ENCODE measurements at places on chromosomes 1 and 21. TPM values are rescaled to one million over a fixed set of nuclear protein-coding genes. Genes with fewer than 3 reads are reported as not detected.

- DNase-seq, result no peak
These were observed 1.5 kb downstream of the CASP9 start for GRCh38 chr1:15522551-15522950.

DNA sequence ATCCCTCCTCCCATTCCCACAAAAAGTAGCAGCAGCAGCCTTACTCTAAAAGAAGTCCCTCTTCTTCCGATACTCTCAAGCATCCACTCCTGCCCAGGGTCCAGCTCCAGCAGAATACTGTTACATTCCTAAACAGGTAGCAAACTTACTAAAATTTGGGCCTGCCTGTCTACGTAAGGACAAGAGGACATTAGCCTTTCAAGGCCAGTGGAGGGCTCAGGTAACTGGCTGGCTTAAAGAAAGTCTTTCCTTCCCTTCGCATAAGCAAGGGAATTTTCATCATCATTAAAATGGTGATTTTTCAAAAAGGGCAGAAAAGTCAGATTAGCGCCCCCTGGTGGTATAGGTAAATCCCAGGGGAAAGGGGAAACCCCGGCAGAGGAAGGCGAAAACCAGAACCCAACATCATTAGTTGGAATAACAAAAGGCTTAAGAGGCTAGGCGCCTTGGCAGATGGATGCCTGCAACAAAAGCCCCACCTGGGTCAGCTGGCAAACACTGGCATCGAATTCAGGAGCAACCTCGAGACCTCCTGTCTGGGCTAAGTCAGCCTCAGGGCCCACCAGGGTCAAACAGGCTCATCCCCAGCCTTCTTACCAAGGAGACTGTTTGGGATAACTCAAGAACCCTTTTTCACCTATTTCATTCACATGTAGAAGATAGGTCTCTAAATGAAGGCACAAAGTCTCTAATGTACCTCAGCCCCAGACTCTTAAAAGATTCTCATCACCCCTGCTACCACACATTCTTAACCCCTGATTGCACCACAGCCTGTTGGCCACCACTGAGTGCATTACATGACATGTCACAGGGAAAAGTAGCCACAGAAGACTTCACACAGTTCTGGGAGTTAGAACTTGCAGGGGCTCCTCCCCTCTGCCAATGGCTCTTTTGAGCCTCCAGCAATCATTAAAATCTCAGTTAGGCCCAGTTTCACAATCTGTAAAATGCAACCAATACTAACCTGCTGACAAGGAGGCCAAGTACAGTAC lies 36.7 kb downstream of the ERI3 start:
- peak; percentile 23 for DNase-seq

- DNase-seq, result peak; percentile 61
These were observed 20.5 kb downstream of the MAPKAPK2 start for GRCh38 chr1:206705191-206705590.

DNA sequence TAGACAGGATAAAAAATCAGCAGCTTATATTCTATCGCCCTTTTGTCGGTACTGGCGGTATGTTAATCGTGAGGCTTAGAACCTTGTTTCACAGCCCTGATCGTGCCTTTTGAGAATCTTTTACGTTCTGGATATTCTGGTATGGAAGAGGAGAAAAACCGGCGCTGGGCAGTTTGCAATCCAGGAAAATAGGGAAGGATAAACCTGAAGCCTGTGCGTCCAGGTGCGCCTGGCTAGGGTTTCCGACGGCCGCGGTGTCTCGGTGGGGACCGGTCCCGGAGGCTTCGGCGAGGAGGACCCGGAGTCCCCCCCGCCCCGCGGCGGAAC lies 258 bp upstream of the SYPL2 start:
- DNase-seq, result no peak

TNFAIP8L2 gene
- not detected for total RNA-seq

LRRC8C gene
- total RNA-seq, result 5.5 TPM

- no peak for DNase-seq
These were observed 95.2 kb downstream of the SPATA46 start for GRCh38 chr1:162281426-162281825.

DNA sequence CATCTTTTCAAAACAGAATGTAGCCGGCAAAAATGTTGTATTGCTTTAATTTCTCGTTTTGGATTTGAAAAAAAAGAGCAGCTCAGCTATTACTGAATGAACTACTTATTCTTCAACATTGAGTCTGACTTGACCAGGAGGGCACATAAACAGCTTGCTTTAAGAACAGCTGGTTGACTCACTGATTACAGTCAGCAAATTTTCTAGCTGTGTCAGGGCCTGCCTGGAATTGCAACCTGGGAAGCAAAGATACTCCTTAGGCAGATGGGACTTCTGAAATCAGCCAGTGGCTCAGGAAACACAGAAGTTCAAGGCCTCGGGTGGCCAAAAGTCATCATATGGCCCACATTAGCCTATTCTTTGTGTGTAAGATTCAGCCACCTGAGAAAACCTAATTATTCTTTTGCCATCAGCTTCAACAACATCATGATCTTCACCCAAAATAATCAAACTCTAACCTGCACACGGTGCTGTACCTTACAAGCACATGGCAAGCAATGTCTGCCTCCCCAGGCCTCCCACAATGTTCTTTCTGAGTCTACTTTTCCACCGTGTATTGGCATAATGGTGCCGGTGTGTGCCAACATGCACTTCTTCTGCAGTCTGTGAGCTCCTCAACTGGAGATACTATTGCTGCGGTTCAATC lies 307.2 kb downstream of the HHIPL2 start:
- DNase-seq, result peak; percentile 90

DNA sequence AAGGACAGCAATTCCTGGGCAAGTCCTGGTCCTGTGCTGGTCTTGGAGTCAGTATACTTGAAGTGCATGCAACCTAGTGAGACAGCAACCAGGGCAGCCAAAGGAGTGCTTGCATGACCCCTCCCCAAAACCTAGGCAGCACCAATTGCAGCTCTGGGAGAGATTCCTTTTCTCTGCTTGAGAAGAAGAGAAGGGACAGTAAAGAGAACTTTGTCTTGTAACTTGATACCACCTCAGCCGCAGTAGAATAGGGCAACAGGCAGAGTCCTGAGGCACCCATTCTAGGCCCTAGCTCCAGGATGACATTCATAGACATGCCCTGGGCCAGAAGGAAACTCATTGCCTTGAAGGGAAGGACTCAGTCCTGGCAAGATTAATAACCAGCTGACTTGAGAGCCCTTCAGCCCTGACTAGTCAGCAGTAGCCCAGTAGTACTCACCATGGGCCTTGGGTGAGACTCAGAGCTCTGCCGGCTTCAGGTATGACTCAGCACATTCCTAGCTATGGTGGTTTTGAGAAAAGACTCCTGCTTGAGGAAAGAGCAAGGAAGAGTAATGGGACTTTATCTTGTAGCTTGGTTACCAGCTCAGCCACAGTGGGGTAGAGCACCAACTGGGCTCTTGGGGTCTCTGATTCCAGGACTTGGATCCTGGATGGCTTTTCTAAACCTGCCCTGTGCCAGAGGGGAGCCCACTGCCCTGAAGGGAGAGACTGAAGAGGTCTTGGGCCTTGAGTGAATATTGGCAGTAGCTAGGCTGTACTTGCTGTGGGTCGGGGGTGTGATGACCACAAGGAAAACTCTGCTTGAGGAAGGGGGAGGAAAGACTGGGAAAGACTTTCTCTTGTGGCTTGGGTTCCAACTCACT lies 51.7 kb upstream of the ACADM start:
- DNase-seq, result peak; percentile 93

- DNase-seq, result no peak
These were observed 362.4 kb upstream of the KAZN start for GRCh38 chr1:14236097-14236496.

- DNase-seq, result no peak
These were observed 6.2 kb downstream of the FBXO2 start for GRCh38 chr1:11648039-11648438.

DNA sequence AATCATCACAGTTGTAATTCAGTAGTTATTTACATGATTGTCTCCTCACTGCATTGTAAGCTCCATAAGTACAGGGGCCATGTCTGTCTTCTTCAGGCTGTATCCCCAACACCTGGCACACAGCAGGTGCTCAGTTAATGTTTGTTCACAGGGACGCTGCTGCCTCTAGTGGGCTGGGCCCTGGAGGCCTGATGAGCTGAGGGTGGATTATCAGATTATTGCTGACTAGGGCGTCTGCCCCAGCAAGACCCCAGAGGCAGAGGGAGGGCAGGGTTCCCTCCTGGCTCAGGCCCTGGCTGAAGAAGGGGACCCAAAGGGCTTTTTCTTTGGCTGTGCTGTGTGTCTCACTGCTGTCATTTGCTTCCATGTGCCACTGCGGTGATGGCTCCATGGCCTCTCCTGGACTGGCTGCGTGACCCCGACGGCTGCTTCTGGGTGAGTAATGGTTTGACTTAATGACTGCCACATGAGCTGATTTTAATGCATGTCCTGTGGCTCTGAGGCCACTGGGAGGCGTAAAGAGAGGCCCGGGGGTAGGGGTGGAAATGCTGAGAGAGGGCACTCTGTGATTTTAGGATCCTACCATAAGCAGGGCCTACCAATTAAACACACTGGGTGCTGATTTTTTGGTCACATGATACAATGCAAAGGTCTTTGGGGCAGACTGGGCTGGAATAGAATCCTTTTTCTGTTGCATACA lies 20.8 kb upstream of the EPB41 start:
- no peak for DNase-seq

DNA sequence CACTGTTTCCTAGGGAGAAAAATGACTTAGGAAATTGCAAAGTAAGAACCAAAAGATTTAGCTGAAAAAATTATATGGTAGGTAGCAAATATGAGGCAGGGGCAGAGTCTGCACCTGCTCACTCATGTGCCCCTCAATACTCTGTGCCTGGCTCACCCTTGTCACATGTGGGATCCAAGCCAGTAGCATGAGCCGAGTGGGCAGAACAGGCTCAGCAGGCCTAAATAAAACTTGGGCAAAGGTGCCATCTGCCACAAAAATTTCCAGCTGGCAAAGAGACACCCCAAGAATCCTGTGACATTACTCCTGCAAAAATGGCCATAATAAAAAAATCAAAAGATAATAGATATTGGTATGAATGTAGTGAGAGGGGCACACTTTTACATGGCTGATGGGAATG lies 1321.2 kb downstream of the NCAM2 start:
- no peak for DNase-seq

- no peak for DNase-seq
These were observed at the start of gene SLFNL1 for GRCh38 chr1:41021526-41022308. TSS of gene SLFNL1 (minus strand) at chr1:41021725. CDS start at chr1:41020660, 1,065 bp downstream.

- DNase-seq, result no peak
These were observed 22.8 kb downstream of the PRPF38A start for GRCh38 chr1:52427152-52427551.

DNA sequence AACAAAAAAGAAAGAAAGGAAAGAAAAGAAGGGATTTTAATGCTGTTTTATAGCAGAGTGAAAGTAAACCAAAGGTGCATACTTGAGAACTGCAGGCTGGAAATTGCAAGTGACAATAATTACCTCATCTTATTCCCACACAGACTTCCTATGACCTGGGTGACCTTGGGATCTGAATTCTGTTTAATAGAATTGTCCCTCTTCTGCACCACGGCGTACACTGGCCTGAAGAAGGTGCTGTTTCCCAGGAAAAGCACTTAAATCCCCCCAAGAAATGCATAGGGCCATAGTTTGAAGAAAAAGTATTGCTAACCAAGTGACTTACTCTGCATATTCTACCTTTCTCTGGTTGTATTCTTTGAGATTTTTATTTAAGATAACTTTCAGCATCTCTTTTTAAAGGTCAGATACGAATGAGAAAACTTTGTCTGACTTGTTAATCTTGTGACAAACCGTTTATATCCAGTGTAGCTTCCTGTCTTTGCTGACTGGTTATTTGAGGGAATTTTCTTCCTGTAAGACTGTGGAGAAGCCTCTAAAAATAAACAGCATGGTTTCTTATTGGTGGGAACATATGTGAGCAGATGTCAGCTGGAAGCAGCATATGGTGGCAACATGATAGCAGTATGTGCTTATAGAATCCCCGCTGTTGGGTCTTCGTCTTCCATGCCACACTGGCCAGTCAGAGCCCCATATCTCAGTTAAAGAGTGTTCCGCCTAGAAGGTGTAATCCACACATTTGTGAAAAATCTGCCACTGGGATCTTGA lies 16.3 kb downstream of the TGFB2 start:
- DNase-seq, result peak; percentile 42

KANK4 gene
- 0.13 TPM for total RNA-seq

DNA sequence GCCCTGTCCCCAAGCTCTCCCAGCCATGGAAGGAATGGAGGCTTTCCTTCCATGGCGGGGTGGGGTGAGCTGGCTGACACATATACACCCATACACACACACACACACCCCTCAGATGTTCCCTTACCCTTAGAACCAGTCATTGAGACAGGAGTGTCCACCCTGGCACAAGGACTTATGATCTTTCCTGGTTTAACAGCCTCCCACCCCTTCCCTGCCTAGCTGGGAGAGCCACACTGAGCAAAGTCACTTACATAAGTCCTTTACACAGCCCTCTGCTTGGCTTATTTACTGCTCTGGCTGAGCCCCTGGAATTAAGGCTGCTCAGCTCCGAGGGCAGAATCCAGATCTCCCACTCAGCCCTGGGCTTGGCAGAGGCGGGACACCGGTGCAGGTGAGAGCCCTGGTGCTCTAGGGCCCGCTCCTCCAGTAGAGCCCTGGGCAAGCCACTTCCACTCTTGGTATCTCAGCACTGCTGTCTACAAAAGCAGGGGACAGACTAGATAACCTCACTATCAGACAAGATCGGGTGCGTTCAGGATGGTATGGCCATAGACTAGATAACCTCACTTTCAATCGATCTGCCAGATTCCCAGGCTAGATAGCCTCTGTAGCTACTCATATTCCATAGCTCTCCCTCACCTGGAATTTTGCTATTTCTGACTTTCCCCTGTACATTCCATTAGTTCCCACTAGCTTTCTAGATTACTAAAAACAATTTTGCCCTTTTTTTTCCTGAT lies 16.7 kb downstream of the SLC6A9 start:
- no peak for DNase-seq

DNA sequence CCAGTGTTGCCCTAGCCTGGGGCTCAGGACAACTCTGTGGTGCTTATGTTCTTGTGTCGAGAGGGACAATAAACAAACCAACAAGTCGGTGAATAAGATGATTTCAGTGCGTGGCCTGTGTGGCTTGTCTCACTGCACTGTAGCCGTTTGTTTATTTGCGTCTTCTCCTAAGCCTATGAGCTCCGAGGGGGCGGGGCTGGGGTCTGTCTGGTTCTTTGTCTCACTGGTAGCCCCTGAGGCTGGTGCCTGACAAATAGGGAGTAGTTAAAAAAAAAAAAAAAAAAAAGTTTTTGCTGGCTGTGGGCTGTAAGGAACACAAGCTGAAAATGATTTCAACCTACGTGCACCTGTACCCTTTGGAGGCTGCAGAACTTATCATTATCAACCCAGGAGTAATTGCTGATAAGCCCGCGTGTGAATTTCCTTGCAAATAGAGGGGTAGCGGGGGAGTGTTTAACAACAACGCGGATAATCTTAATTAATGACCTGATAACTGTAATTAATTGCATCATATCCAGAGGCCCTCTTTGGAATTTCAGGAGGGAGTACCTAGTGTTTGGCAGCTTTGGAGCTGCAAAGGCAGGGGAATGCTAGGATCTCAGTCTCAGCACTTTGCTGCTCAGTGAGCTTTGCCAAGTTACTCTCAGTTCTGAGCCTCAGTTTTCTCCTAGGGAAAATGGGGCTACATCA lies 925 bp upstream of the ARHGEF10L start:
- no peak for DNase-seq

GRCh38 chr1:100868364-100868995 lies 26.2 kb downstream of the EXTL2 start:
- peak; percentile 47 for DNase-seq
